ENCODE measurements at places on chromosomes 2 and 18.

DNA sequence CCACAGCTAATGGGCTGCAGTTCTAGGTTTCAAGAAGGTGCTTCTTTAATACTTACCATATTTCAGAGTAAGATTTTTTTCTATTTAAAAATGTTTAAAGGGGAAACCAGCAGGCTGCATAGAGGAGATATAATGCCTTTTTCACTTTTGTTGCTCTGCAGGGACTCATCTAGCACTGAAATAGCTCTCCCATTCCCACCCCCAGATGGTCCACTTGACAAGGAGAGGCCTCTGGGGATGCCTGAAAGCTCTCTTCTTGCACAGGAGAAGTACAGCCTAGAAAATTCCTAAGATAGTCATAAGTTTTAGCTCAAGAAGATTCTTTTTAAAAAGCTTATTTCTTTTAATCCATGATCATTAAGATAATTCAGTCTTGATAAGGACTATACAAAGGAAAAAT, 126.4 kb downstream of the CDH2 start:
- no peak for DNase-seq

- DNase-seq = no peak
Observed at GRCh38 chr2:118609138-118609537, 238.3 kb downstream of the EN1 start.

DNA sequence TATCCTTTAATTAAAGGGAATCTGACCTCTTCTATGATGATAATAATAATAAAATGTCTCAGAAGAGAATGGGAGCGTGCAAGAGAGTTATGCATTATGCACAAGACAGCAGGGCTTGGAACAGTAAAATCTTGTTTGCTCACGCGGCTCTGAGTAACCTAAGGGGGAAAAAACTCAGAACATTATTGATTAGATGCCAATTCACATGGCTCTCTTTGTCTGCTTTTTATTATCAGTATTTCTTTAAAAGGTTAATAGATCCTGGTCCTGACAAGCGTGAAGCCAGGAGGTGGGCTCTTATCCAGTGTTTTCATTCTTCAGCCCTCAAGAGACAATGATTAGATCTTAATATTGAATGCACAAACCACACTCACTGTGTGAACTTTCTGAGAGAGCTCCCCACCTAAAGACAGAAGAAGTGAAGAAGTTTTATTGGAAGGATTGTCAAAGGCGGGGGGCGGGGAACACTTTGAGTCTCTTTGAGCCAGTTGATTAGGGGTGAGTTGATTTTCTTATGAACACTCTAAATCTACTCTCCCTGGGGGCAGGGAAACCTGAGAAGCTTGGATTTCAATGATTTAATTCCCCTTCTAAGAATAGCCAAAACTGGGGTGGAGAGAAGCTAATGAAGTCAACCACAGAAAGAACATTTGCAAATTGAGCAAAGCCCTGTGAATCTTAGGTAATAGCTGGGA, 127.5 kb upstream of the CTAGE1 start:
- DNase-seq = no peak

- peak; percentile 94 for DNase-seq
Observed at GRCh38 chr2:55862673-55863390, 60.8 kb downstream of the EFEMP1 start.

DNA sequence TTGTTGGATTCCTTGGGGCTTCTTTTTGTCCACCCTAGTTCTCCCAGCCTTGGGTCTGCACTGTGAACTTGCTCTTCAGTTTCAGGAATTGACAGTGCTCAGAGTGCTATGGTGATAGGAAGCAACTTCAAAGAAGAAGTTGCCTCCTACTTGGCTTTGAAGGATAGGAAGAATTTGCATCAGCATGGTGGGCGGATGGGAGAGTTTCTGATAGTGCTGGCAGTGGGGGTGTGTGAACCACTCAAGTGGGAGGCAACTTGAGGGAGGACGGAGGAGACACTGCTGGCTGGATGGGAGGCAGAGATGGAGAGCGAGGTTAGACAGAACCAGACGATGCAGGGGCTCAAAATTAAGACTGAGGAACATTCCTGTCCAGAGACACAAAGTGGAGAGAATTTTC, 164.4 kb upstream of the SKOR2 start:
- DNase-seq = no peak

DNA sequence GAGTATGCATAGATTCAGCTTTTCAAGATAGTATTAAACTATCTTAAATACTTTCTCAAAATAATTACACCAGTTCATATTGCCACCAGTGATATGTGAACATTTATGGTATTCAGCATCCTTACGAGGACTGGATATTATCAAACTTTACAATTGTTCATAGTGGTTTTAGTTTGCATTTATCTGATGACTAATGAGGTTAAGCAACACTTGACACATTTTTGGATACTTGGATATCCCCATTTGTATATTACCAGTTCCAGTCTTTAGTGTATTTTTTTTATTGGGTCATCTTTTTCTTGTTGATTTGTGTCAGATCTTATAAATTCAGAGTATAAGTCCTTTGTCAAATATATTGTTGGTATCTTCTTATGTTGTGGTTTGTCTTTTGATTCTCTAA, 128.4 kb downstream of the ASXL3 start:
- no peak for DNase-seq

GRCh38 chr2:212794471-212794870, 255.9 kb upstream of the ERBB4 start:
- DNase-seq = no peak

- DNase-seq = no peak
Observed at GRCh38 chr2:201888426-201888800, 82.1 kb downstream of the CDK15 start.

- no peak for DNase-seq
Observed at GRCh38 chr18:10404168-10404567, 50.3 kb upstream of the APCDD1 start.

GRCh38 chr2:81266106-81266505, 961.6 kb upstream of the LRRTM1 start:
- DNase-seq = peak; percentile 33

GRCh38 chr18:77068321-77069312, 64.0 kb downstream of the MBP start:
- no peak for DNase-seq

GRCh38 chr2:13056259-13056843, 339.6 kb downstream of the TRIB2 start:
- DNase-seq = peak; percentile 10

- no peak for DNase-seq
Observed at GRCh38 chr2:106189764-106190468, 4.2 kb downstream of the UXS1 start.

DNA sequence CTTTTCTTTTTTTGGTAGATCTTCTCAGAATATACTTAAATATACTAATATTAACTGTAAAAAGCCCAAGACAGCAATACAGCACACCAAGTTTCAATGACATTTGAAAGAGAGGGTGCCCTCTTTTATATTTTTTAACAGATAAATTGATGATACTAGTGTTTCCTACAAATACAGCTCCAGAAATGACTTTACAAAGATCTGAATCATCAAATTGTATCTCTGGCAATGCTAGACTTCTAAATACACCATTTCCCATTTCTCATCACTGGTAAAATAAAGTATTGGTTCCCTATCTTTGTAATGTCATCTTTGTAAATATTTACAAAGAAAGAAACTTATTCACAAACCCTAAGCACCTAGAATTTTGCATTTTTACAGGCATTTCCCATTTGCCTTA, 281.3 kb downstream of the EXOC6B start:
- no peak for DNase-seq

DNA sequence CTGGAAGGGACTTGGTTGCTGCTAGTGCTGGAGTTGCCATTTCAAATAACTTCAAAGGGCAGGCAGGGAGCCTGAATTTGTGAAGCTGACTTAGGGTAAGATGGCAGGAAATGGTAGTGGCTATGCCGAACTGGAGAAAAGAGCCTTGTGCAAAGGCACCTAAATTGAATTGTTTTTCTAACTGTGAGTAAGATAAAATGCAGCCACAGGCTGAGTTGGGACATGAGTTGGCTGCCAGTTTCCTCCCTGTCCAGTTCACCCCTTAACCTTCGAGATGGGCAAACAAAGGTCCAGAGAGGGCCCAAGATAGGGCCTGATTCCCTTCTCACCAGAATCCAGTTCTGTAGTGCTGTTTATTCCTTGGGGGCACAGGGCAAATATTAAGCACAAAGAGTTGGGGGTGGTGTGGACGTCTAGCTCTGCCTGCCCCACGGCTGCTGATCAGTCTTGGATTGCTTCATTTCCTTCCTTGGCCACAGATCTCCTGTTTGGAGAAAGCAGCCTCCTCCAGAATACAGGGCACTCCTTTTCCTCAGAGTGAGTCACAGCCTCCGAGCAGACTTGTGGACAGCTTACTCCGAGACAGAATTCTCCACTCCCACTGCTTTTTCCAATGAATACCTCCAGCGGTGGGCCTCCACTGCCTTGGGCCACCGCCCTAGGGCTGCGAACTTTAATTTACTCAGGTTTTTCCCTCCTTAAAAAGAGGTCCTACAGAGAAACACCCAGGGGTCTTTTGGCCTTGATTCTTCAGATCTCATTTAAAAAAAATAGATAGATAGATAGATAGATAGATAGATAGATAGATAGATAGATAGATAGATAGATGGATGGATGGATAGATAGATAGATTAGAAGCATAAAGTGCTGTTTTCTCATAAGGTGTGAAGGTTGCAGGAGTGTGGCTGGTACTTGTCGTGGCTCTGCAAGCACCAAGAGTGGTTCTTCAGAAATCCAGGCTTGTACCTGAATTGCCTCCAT, 18.4 kb upstream of the SLC20A1 start:
- peak; percentile 96 for DNase-seq

- DNase-seq = no peak
Observed at GRCh38 chr2:149463328-149464002, 124.1 kb downstream of the MMADHC start.

GRCh38 chr2:205218056-205218455, 464.2 kb upstream of the NRP2 start:
- DNase-seq = no peak
